Ascending aorta (tissue), 2 donors: ENCODE measurements at places on chromosomes 3 and 15.
A peak's percentile ranks its signal among the peaks of the same experiment; 100 is the strongest.

DNA sequence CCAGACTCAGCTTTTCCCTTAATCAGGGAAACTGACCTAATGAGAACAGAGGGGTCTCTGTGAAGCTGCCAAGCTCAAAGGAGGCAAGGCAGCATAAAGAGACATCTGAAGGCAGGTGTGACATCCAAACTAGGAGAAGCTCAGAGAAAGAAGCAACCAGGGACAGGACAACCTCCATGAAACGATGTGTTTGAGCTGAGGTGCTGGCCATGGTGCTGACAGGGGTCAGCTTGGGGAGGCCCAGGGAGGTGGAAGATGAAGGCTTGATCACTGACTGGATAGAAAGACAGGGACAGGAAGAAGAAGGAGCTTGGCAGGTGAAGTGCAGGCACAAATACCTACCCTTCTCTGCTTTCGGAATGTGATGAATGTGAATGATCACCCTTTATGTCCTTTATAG lies 179.5 kb upstream of the NSMCE3 start:
- DNase-seq = no peak

- no peak for DNase-seq
These were observed 172.4 kb downstream of the PDE8A start for GRCh38 chr15:85154061-85154460.

- no peak for DNase-seq
These were observed 821 bp downstream of the LINS1 start for GRCh38 chr15:100601163-100601562.

DNA sequence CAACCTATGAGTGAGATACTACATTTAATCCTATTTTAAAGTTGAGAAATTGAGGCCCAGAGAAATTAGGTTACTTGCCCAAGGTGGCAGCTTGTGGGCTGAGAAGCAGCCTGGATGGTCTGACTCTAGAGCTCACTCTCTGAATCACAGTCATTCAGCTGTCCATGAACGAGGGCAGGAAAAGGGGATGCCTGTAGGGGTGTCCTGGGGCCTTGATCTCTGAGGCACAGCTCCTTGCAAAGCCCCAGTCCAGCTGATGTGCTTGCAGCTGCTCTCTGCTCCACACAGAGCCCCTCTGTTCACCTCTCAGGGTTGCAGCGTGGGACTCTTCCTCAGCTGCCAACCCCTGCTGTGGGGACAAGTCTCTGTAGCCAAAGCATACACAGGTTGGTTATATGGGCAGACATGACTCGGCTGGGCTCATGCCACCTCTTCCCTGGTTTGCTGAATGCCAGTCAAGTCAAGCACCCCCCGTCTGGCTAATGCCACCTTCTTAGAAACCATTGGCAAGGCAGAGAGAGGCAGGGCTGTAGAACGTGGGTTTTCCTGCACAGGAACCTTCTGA lies 56.8 kb downstream of the GASK1A start:
- DNase-seq = no peak

- peak; percentile 69 for DNase-seq
These were observed at the start of gene SUSD5 for GRCh38 chr3:33218446-33219174. TSS of gene SUSD5 (minus strand) at chr3:33218810. CDS start at chr3:33218797, 13 bp downstream.
